Brain (organoid and tissue), 16 donors: ENCODE measurements at places on chromosomes 4 and X.

DNA sequence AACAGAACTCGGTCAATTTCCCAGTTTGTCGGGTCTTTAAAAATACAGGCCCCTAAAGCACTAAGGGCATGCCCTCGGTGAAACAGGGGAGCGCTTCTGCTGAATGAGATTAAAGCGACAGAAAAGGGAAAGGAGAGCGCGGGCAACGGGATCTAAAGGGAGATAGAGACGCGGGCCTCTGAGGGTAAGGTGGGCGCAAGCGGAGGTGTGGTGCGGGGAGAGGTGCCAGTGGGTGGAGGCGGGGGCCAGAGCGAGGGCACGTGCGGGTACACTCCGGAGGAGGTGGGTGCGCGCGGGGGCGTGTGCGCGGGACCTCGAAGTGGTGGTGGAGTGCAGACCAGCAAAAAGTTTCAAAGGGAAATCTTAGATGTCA, 787 bp upstream of the TET2 start:
- DNase-seq, result peak; percentile 7

GRCh38 chr4:105120626-105121025, 26.1 kb upstream of the TET2 start:
- DNase-seq, result no peak

DNA sequence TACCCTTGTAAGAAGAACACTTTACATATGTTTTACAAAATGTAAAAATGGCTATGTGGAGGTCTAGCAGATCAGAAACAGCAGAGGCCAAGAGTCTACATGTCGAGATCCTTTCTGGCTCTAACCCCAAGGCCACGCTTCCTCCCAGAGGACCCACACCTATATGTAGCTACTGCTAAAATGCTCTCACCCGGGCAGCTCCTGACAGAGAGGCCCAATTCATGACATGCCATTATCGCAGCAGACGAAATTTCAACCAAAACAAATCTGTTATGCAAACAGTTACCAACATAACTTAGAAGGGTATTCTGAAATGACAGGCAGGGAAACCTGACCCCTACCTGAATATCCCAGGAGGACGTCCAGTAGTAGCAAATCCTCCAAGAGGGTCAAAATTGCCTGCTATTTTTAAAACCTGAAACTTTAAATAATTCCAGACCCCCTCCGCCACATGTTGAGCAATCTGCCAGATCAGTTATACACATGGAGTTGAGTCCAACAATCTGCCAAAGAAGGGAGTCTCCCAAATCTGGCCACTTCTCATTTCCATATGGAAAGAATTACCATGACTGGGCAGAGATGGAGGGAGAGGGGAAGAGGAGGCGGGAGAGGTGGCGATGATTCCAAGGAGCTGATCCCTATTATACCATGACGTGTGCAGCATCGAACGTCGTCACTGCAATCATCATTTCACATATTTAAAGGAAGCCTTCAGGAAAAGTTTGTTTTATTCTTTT, 192.9 kb upstream of the TBL1X start:
- peak; percentile 85 for DNase-seq

DNA sequence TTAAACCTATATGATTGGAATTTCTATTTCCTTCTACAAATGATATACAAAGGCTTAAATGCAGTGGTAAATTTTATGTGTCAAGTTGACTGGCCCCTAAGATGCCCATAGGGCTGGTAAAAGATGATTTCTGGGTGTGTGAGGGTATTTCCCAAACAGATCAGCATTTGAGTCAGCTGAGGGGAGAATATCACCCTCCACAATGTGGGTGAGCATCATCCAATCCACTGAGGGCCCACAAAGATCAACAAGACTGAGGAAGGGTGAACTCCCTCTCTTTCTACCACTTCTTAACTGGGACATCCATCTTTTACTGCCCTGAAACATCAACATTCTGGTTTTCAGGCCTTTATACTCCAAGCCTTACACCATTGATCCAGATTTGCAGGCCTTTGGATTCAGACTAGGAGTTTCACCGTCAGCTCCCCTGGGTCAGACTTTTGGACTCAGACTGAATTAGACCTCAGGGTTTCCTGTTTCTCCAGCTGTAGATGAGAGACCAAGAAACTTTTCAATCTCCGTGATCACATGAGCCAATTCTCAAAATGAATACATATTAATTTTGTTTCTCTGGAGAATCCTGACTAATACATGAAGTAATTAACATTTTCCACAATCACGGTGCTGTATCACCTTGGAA, 1020.7 kb upstream of the SLIT2 start:
- no peak for DNase-seq

- DNase-seq, result peak; percentile 6
Observed at GRCh38 chrX:23578079-23578478, 89.2 kb upstream of the PRDX4 start.

DNA sequence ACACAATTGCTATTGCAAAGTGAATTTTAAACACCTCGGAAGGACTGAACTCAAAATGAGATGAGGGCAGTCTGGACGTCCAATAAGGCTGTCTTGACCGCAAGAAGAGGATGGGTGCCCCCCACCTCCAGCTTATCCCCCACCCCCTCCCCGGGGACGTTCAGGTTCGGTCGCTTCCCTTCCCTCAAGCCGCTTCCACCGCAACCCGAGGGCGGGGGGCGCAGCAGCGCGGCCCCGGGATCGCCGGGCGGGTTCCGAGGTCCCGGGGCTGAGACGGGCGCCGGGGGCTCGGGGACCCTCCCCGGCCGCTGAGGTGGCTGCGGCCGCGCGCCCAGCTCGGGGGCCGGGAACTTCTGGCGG, 480 bp downstream of the USP46 start:
- no peak for DNase-seq

- DNase-seq, result no peak
Observed at GRCh38 chr4:6217716-6218381, 17.5 kb upstream of the JAKMIP1 start.

DNA sequence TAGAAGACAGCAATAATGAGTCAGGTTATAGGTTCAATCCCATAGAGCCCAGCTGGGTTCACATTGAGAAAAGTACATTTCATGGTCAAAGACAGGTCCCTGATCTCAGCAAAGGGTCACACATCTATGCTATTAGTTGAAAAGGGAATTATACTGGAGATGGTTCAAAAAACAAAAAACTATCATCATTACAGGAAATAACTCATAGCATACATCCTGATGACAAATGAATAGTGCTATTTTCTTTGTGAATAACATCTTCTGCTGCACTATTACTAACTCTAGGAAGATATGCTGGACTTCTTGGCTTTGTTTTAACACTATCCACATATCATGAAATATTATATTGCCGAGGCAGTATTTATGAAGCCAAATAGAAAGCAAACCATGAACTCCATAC, 202.5 kb upstream of the MAB21L2 start:
- no peak for DNase-seq

DNA sequence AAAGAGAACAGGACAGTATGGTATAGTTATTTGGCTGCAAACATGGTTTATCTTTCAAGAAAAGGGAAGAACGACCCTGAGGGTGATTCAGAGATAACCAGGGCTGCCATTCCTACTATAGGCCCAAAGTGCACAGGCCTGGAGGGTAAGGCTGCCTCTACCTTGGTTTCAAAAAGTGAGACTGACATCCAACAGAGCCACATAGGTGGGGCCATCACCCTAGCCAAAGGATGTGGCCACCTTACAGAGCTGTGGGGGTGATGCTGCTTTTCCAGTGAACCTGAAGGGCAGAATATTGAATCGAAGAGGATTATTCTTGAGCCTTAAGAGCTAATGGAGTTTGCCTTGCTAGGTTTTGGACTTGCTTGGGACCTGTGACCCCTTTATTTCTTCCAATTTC, 15.7 kb downstream of the SH2D1A start:
- no peak for DNase-seq

- DNase-seq, result no peak
Observed at GRCh38 chr4:89067417-89067816, 10.4 kb upstream of the FAM13A start.

DNA sequence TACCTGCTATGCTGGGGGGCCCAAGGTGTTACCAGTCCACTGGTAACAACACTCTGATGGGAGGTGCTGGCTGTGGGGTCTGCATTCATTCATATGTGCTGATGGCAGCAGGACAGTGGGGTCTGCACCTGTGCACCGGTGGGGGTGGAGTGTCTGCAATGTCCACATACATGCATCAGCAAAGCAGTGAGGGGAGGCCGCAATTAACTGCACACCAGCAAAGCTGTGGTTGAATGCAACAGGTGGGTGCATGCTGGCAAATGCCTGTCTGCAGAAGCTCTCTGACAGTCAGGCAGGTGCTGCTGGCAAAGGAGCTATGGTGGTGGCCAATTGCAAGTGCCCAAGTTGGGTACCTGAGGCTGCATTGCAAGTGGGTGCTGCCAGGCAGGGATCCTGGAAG, 426.5 kb upstream of the FMR1 start:
- DNase-seq, result no peak

DNA sequence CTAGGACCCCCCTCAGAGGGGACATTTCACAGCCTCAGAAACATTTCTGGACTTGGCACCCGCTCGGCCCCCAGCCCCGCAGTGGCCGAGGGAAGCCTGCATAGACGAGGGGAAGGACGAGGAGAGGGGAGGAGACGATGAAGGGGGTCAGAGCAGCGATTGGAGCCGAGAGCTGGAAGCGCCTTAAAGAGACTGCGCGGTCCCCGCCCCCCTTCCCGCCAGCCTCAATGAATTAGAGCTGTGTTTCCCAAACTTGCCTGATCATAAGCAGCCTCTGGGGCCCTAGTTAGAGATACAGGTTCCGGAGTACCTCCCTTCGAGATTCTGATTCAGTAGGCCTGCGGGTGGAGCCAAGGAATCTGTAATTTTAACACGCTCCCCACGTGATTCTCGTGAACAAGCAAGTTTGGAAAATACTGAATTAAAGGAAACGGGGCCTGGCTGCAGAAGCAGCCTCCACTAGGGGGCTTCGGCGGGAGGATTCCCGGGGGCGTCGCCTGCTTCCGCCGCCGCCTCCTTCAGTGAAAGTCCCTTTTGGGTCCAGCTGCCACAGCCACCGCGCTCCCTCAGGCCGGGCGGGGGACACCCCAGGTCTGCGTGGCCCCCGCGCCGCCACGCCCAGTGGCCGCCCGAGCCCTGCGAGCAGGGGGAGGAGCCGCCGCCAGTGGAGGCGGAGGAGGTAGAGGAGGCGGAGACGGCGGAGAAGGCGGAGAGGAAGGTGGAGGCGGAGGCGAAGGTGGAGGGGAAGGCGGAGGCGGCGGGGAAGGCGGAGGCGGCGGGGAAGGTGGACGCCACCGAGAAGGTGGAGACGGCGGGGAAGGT, at the start of gene USP27X:
TSS of gene USP27X (plus strand) at position 651 of the 822 bp plus-strand sequence. CDS start 824 bp downstream, outside the sequence.
- peak; percentile 95 for DNase-seq

DNA sequence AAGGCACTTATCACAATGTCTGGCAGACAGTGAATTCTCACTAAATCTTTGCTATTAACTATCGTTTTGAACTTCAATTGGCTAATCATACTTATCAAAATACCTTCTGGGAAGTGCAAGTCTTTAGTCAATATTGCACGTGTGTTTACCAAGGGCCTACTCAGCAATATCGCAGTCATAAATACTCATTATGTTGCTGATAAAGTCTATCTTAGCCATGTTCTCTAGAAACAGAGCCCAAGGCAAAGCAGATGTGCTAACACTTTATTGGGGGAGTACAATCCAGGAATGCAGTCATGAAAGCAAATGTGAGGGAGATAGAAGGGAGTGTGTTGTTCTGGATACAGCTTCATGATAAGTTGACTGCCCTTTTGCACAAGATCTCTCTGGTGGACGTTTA, 90.5 kb downstream of the FBXO8 start:
- no peak for DNase-seq

GRCh38 chrX:8868906-8869305, 67.7 kb upstream of the FAM9A start:
- DNase-seq, result peak; percentile 62

- peak; percentile 79 for DNase-seq
Observed at GRCh38 chr4:155667568-155668511, 1.2 kb downstream of the GUCY1A1 start.

DNA sequence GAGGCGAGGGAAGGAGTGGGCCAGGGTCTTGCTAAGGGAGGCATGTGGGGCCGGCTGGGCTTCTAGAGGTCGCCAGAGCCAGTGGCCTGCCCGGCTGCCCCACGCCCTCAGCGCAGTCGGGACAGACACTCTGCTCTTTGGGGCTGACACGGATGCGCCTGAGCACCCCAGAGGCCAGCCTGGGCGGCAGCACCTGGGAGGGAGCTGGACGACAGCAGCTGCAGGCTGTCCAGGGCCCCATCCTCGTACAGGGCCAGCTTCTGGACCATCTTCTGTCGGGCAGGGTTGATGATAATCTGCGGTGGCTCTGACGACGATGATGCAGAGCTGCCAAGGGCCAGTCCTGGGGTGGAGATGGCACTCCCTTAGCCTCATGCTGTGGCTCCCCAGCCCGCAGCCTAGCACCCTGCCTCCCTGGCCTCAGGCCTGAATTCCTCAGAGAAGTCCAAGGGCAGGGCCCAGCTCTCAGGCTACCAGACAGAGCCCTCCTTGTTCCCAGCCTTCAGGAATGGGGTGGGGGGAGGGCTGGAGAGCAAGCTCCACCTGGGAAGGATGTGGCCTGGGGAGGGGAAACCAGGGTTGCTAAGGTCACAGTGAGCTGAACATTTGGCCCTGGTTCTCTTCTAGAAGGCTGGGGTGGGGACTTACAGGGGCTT, 7.2 kb downstream of the IRAK1 start:
- no peak for DNase-seq

- DNase-seq, result no peak
Observed at GRCh38 chr4:163976588-163976987, 482.1 kb downstream of the TMA16 start.

- no peak for DNase-seq
Observed at GRCh38 chrX:47169273-47169672, 24.3 kb downstream of the RBM10 start.

DNA sequence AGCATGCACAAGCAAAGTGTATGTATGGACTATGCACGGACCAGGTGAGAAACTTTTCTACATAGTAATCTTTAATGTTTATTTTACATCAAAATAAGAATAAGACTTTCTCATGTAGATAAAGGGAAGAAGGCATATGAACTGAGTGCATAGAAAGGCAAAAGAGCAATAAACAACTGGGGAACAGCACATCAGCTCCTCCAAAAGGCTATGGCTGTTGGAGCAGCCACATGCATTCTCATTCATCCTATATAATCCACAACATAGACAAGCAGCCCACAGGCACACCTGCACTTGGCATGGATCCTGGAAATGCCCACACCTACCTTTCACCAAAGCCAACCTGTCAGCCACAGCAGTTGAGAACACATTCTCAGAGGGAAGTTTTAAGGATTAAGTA, 586.9 kb upstream of the INTU start:
- DNase-seq, result no peak

- no peak for DNase-seq
Observed at GRCh38 chrX:149652232-149652981, 20.8 kb upstream of the TMEM185A start.

DNA sequence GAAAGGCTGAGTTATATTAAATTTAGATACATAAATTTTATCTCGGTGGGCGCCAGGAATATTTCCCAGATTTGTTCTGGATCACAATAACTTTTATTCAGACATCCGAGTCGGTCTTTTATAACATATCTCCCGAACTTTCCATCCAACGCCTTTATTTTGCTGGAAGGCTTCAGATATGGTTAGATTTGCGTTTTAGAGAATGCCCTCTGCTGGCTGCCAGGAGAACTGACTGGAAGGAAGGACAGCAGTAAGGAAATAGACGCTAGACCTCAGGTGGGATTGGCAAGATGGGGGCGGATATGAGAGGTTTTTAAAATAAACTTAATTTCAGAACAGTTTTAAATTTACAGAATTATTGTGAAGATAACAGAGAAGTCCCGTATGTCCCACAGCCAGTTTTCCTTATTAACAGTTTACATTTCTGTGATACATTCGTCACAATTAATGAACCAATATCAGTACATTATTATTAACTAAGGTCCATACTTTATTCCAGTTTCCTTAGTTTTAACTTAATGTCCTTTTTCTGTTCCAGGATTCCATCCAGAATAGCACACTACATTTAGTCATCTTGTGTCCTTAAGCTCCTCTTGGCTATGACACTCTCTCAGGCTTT, 4.6 kb upstream of the KANTR start:
- DNase-seq, result peak; percentile 86
